ENCODE measurements at places on chromosomes 11 and 22.
A peak's percentile ranks its signal among the peaks of the same experiment; 100 is the strongest.

DNA sequence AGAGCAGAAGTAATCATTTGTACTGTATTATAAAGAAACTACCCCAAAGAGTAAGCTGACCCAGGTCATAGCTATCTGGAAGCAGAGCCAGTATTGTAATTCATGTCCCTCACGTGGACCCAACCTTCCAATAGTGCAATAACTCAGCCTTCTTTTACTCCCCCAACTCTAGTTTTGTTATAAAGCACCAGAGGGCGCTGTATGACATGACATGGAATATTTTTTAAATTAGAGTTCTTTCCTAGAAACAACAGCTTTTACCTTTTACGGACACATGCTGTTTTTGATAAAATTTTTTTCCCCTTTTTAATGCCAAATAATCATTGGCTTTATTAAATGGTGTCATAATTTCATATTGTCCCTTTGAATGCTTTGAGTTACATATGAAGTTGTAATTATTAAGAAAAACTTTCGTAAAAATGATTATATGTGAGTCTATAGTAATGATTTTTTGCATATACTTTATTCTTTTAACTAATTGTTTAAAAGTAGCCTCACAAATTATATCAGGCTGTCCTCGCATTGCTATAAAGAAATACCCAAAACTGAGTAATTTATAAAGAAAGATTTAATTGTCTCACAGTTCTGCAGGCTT, 76.9 kb downstream of the DKK3 start:
- no peak for DNase-seq

DNA sequence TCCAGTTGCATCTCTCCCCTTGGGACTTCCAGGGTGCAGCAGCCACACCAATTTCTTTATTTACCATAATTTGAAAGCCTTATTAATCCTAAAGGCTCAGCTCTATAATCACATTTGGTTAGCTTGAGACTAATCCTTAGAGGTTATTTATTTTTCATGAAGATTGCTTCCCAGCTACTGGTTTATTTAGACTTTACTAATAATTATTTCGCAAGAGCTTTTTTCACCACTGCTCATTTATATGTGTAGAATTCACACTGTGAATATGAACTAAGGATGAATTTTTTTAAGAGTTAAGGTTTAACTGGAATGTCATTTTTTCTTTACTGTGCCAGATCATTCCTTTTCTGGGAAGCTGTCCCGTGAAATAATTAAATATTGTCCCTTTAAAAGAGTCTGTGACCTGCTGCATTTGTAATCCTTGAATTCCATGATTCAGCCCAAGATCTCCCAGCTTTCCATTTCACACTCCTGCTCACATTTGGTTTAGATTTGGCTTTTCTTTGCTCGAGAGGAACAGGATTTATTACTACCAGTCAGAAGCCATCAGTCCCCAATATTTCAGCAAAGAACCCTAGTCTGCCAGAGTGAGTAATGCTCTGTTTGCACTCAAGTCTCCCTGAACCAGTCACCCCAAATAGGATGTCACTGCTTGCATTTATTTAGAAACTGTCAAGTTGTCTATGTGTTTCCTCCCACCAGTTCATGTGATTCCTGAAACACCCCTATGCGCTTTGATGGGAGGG, 4.4 kb upstream of the CD44 start:
- no peak for DNase-seq

DNA sequence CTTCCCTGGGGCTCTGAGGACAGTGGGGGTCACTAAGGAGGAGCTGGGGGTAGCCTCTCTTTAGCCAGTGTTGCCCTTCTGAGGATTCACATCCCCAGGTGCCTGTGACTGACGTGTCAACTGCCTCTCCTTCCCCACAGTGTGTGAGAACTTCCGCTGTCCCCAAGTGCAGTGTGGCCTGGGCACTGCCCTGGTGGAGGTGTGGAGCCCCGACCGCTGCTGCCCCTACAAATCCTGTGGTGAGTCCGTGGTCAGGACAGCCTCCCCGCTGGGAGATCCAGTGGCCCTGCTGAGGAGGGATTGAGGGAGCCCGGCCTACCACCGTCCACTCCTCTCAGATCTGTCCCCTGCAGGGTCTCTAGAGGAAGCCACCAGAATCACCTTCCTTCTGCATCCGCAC, 81.1 kb upstream of the MYOD1 start:
- DNase-seq: no peak

- DNase-seq: peak; percentile 28
Observed at GRCh38 chr11:68750195-68751003, 921 bp downstream of the TESMIN start.

DNA sequence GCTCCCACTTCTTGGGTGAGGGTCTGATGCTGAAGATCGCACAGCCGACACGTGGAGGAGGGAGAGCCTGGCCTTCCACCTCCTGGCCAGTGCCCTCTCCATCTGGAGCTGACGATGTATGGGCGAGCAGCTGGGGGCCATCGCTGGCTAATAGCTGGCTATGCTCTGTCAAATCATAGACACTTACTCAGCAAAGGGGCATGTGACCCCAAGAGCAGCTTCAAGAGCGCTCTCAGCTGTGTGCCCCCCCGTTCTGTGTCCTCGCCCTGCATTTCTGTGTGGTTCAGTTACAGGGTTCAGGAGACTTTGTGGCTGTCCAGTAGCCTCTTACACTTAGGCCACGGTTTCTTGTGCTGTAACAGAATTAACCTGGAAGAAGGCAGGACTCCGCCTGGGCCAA, 26.4 kb downstream of the FBLN1 start:
- no peak for DNase-seq

Data from activated naive CD4-positive, alpha-beta T cell treated with anti-CD3 and anti-CD28 coated beads, Interleukin-2, amount 50 U/mL, for 16 hours (primary cell).